ENCODE measurements at places on chromosomes 4 and X. TPM values are rescaled to one million over a fixed set of nuclear protein-coding genes. Genes with fewer than 3 reads are reported as not detected.

The PNMA6A gene
- 0.55 TPM for total RNA-seq

The HTR2C gene
- total RNA-seq: not detected

The KIAA1210 gene
- not detected for total RNA-seq

The SLC7A11 gene
- 0.30 TPM for total RNA-seq

DNA sequence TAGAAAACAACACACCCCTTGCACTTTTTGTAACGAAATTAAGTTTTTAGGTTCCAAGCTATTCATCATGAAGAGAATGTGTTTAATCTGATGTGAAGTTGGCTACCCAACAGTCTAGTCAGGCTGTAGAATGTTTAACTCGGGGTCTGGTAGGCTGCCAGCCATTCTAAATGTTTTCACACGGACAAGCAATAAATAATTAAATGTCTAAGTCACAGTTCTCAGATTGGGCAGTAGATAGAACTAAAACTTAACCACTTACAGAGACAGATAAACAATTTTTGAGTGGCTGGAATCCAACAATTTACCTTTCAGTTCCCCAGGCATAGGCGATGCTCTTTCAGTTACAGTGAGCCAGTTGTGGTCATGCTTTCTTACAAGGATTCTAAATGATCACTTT, 66.5 kb downstream of the CHIC2 start:
- DNase-seq: no peak
- no peaks in the 10 kb centered on the region for H3K27me3 ChIP-seq
- H3K27ac ChIP-seq: no peak overlapping the region
- H3K36me3 ChIP-seq: peaks cover 16% of the 10 kb centered on the region
- no peak overlapping the region for H3K4me3 ChIP-seq

DNA sequence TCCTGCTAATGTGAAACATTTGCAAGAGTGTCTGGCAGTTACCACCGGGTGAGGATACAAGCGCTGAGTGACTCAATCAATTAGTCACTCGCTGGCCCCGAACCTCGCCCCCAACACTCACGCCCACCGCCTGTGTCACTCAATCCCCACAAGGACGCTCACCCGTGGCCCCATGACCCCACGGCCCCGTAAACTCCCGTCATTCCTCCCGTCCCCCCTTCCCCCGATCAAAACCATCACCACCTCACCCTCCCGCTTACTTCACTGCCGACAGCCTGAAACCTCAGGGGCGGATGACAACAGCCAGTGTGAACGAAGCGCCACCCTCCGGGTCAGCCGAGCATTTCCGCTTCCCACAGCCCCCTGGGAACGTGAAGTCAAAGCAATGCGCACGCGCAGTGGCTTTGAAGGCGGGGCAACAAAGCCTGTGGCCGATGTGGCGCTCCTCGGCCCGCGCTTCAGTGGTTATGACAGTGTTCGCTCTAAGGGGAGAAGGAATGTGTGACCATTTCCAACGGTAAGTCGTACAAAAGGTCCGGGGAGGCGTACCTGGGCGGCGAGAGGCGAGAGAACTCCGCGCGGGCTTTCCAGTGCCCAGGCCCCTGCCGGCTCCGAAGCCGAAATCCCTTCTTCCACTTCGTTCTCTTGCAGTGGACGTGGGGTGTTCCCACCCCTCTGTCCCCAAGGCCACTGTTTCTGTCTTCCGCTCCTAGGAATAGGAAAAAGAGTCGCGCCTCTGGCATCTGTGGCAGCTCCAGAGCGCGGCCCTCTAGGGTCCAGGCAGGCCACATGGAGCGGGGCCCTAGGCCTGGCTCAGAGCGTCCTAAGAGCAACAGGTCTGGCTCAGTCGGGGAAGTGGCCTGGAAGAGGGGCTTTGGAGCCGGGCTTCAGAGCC, at the start of gene ZNF674:
Gene ZNF674 (minus strand): TSS at position 311 of the 895 bp plus-strand sequence. CDS start 3,334 bp downstream, outside the sequence.
- peak within 1 kb of the TSS; percentile 89 for H3K27ac ChIP-seq
- peak; percentile 92 for DNase-seq
- H3K36me3 ChIP-seq: peaks cover 25% of the 10 kb centered on the region
- no peaks in the 10 kb centered on the region for H3K27me3 ChIP-seq
- peaks cover 4% of the 10 kb centered on the region for H3K4me1 ChIP-seq
- peak within 1 kb of the TSS; percentile 83 for H3K4me3 ChIP-seq

DNA sequence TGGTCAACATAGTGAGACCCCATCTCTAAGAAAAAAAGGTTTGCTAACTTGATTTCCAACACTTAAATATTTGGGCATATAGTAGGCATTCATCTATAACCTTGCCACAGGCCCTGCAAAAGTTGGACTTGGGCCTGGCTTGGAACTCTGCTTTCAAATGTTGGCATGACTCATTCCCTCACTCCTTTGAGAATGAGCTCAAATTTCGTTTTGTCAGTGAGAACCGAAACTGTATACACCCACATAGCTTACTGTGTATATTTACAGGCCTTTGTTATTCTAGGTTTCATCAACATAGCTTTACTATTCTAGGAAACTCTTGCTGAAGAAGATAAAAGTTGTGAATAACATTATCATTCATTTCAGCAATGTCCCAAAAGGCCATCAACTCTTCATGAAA, 88.7 kb upstream of the ELOVL6 start:
- H3K27me3 ChIP-seq: peaks cover 3% of the 10 kb centered on the region
- DNase-seq: no peak
- H3K27ac ChIP-seq: no peak overlapping the region
- H3K36me3 ChIP-seq: no peaks in the 10 kb centered on the region
- no peak overlapping the region for H3K4me3 ChIP-seq

- no peak overlapping the region for H3K4me3 ChIP-seq
- no peak overlapping the region for H3K27ac ChIP-seq
- DNase-seq: no peak
- peaks cover 16% of the 10 kb centered on the region for H3K27me3 ChIP-seq
Observed at GRCh38 chr4:100834616-100835015, 316.8 kb upstream of the EMCN start.

GRCh38 chrX:38804682-38805431, 3.6 kb downstream of the MID1IP1 start:
- no peaks in the 10 kb centered on the region for H3K27me3 ChIP-seq
- peaks cover 6% of the 10 kb centered on the region for H3K36me3 ChIP-seq
- H3K4me1 ChIP-seq: peaks cover 33% of the 10 kb centered on the region

The CT45A10 gene
- not detected for total RNA-seq

DNA sequence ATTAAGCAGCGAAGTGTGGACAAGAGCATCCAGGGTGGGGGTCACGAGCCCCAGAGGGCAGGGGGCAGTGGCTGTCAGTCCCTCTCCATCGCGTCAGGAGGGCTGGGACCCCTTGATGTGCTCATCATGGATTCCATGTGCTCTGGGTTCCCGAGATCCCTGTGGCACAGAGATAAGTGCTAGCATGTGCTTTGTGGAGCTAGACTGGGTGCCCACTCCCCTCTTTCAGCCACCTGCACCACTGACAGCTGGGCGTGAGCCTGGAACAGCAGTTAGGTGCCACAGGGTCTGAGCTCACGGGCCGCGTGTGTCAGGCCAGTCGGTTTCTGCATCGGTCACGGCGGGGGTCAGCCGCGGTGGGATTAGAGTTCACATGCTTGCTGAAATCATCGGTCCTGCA, 24.3 kb downstream of the CPZ start:
- no peaks in the 10 kb centered on the region for H3K4me1 ChIP-seq
- H3K27ac ChIP-seq: no peak overlapping the region
- no peaks in the 10 kb centered on the region for H3K36me3 ChIP-seq

The VCX2 gene
- not detected for total RNA-seq

DNA sequence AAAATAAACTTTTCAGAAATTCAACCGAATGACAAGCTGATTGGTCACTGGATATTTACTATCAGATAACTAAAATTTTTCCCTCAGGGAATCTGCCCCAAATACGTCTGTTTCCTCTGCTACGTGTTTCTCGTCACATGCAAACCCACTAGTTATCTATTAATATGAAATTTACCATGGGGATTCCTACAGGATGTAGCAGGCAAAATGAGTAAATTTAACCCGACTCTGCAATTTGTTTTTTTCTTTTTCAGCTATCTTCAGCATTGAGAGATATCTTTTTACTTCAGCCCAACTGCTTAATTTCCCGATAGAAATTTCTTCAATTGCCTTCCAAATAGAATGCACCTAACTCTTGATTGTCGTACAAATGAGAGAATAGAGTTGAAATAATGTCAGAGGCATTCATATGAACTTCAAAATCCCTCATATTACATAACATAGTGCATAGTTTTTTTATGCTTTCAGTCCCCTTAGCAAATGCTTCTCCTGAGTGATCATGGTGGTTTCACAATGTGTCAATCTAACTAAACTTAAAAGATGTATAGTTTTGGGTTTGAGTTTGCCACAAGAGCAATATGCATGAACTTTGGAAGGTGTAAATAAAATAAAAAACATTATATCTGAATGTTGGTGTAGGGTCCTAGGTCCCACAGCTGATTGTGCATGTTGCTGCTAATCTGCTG, 913.1 kb upstream of the GRIA3 start:
- H3K4me3 ChIP-seq: no peak overlapping the region
- H3K36me3 ChIP-seq: peaks cover 3% of the 10 kb centered on the region
- no peak overlapping the region for H3K27ac ChIP-seq
- DNase-seq: no peak

GRCh38 chrX:150569155-150569477, 695 bp downstream of the MTM1 start:
- peaks cover 53% of the 10 kb centered on the region for H3K4me1 ChIP-seq
- no peak overlapping the region for H3K27ac ChIP-seq
- H3K4me3 ChIP-seq: peak overlapping the region; percentile 90
- no peaks in the 10 kb centered on the region for H3K36me3 ChIP-seq
- peak; percentile 21 for DNase-seq

- no peak overlapping the region for H3K4me3 ChIP-seq
- H3K27ac ChIP-seq: no peak overlapping the region
- H3K36me3 ChIP-seq: no peaks in the 10 kb centered on the region
- DNase-seq: no peak
- H3K4me1 ChIP-seq: no peaks in the 10 kb centered on the region
Observed at GRCh38 chr4:52371841-52372240, 287.3 kb downstream of the USP46 start.

The FREM3 gene
- not detected for total RNA-seq

GRCh38 chr4:156946516-156947424, 24.8 kb downstream of the PDGFC start:
- H3K27me3 ChIP-seq: peaks cover 4% of the 10 kb centered on the region
- no peaks in the 10 kb centered on the region for H3K36me3 ChIP-seq
- DNase-seq: no peak
- no peak overlapping the region for H3K4me3 ChIP-seq
- no peaks in the 10 kb centered on the region for H3K4me1 ChIP-seq
- no peak overlapping the region for H3K27ac ChIP-seq

DNA sequence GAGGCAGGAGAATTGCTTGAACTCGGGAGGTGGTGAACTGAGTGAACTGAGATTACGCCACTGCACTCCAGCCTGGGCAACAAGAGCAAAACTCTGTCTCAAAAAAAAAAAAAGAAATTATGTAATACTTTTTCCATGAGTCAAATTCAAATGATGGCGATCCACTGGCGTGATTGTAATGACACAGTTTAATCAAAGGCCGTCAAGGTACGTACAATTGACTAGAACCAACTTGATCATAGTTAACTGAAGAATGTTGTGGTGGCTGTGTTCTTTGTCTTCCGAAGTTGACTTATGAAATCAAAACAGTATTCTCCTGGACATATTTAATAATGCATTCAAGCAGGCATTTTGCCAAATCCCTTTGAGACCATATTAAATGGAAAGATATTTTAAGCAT, 318.6 kb upstream of the FAT1 start:
- no peak for DNase-seq
- H3K27ac ChIP-seq: no peak overlapping the region
- H3K36me3 ChIP-seq: no peaks in the 10 kb centered on the region
- no peaks in the 10 kb centered on the region for H3K4me1 ChIP-seq
- no peak overlapping the region for H3K4me3 ChIP-seq

The FAT4 gene
- total RNA-seq: 0.03 TPM

The LRP2BP gene
- 0.74 TPM for total RNA-seq

GRCh38 chr4:77797239-77797638, 21.9 kb downstream of the CNOT6L start:
- H3K27ac ChIP-seq: peak overlapping the region; percentile 79
- H3K27me3 ChIP-seq: no peaks in the 10 kb centered on the region
- H3K4me1 ChIP-seq: peaks cover 73% of the 10 kb centered on the region
- H3K36me3 ChIP-seq: peaks cover 22% of the 10 kb centered on the region
- DNase-seq: no peak
- H3K4me3 ChIP-seq: peak overlapping the region; percentile 39

DNA sequence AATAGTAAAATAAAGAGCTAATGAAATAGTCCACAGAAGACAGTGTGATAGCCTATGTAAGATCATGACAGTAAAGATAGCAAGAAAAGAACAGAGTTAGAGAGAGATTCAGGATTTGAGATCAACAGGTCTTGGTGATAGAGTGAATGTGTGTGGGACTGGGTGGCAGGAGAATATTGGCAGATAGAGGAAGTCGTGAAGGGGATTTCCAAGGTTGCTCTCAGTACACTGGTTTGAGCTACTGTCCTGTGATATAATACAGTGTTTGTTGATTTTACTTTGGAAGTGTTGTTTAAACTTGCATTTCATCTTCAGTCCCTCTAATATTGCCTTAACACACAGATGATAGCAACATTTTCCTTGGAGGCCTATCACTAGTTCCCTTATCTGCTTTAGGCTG, 44.1 kb downstream of the DTHD1 start:
- no peaks in the 10 kb centered on the region for H3K36me3 ChIP-seq
- DNase-seq: no peak
- peaks cover 41% of the 10 kb centered on the region for H3K4me1 ChIP-seq
- H3K27ac ChIP-seq: peak overlapping the region; percentile 0
- no peak overlapping the region for H3K4me3 ChIP-seq
- H3K27me3 ChIP-seq: no peaks in the 10 kb centered on the region

GRCh38 chr4:26786916-26787315, 73.7 kb upstream of the STIM2 start:
- H3K27ac ChIP-seq: peak overlapping the region; percentile 29
- peaks cover 5% of the 10 kb centered on the region for H3K36me3 ChIP-seq
- H3K4me3 ChIP-seq: no peak overlapping the region
- H3K27me3 ChIP-seq: no peaks in the 10 kb centered on the region

- no peaks in the 10 kb centered on the region for H3K27me3 ChIP-seq
- no peak overlapping the region for H3K27ac ChIP-seq
- peaks cover 63% of the 10 kb centered on the region for H3K4me1 ChIP-seq
- no peaks in the 10 kb centered on the region for H3K36me3 ChIP-seq
Observed at GRCh38 chr4:83240379-83240875, 44.2 kb downstream of the COQ2 start.

The XPNPEP2 gene
- not detected for total RNA-seq

GRCh38 chrX:134746410-134746785, 88.1 kb upstream of the PLAC1 start:
- H3K27me3 ChIP-seq: peaks cover 2% of the 10 kb centered on the region
- no peaks in the 10 kb centered on the region for H3K4me1 ChIP-seq
- DNase-seq: no peak
- no peak overlapping the region for H3K4me3 ChIP-seq

DNA sequence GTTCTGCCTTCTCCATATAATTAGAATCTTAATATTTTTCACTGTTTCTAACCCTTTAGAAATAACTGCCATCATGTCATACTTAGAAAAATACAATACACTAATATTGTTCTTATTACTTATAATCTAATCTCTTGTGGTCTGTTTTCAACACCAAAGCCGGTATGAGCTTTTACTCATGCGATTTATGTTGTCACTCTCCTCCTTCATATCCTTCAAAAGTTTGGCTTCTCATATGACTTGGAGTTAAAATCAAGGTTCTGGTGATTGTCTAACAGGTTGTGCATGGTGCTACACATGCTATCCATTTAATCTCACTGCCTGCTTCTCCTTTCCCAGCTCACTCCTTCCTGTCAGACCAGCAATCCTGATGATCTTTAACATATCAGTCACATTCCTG, 1392.9 kb downstream of the ARAP2 start:
- H3K27me3 ChIP-seq: no peaks in the 10 kb centered on the region
- no peak overlapping the region for H3K27ac ChIP-seq
- H3K4me1 ChIP-seq: no peaks in the 10 kb centered on the region
- no peak overlapping the region for H3K4me3 ChIP-seq
- H3K36me3 ChIP-seq: no peaks in the 10 kb centered on the region

GRCh38 chr4:138999666-139000065, 15.9 kb upstream of the NOCT start:
- no peaks in the 10 kb centered on the region for H3K4me1 ChIP-seq
- no peaks in the 10 kb centered on the region for H3K27me3 ChIP-seq
- no peak overlapping the region for H3K27ac ChIP-seq

Measured in naive thymus-derived CD8-positive, alpha-beta T cell (primary cell).